ENCODE measurements at places on chromosomes 3 and 15. TPM values are rescaled to one million over a fixed set of nuclear protein-coding genes. Genes with fewer than 3 reads are reported as not detected.
A peak's percentile ranks its signal among the peaks of the same experiment; 100 is the strongest.

GRCh38 chr3:48065035-48065434 is 48.8 kb upstream of the MAP4 start:
- DNase-seq = no peak

DNA sequence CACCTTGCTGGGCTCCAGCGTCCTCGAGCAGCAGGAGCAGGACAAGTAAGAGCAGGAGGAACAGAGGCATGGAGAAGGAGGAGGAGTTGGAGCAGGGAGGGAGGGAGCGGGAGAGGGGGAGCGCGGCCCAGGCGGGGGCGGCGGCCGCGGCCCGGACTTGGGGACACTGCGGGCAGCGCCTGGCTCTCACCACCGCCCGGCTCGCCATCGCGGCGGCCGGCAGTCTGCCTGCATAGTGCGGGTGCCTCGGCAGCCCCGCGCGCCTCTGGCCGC is 440 bp downstream of the DCBLD2 start:
- peak; percentile 63 for DNase-seq

DNA sequence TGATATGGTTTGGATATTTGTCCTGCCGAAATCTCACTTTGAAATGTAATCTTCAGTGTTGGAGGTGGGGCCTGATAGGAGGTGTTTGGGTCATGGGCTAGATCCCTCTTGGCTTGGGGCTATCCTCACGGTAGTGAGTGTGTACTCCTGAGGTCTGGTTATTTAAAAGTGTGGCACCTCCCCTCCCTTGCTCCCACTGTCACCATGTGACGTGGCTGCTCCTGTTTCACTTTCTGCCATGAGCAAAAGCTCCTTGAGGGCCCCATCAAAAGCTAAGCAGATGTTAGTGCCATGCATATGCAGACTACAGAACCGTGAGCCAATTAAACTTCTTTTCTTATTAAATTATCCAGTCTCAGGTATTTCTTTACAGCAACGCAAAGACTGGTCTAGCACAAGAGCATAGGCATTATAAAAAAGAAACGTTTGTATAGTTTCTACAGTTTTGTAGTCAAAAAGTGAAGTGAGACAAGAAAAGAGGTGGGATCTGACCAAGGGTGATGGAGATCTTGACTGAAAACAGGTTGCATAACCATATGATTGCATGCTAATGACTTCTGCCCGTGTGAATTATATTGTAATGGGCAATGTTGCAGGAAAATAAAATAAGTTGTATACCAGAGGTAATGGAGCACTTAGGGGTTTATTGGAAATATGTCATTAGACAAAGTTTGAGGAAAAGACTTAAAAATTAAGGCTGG is 28.5 kb upstream of the CLASP2 start:
- no peak for DNase-seq

GRCh38 chr15:42808913-42809312 is 72.0 kb upstream of the CDAN1 start:
- no peak for DNase-seq

DNA sequence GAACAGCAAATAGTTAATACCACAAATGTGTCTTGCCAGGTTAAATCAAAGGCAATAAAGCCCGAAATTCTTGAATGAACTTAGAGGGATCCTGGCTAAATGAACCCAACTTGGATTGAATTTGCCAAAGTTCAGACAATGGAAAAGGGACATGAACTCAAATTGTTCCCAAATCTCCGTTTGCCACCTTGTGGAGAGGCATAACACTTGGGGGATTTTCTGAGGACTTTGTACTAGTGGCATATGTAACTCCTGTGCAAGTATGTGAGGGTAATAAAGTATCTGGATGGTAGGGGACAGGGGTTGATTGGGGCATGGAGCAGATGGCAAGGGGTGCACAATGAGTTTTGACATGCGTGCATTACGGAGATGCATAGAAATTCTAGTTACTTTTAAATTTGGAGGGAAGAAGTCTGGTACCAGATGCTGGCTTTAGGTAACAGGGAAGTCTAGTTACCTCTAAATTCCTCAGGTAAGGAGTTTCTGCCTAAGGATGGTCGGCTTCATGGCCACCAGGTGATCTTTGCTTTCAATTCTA is 1.2 kb upstream of the TCAIM start:
- DNase-seq = peak; percentile 4

- DNase-seq = peak; percentile 71
Observed at GRCh38 chr15:68187559-68187958, 17.6 kb downstream of the CALML4 start.

- no peak for DNase-seq
Observed at GRCh38 chr15:75989045-75989444, 23.2 kb downstream of the NRG4 start.

- peak; percentile 6 for DNase-seq
Observed at GRCh38 chr15:49380912-49381311, 42.1 kb upstream of the FGF7 start.

- no peak for DNase-seq
Observed at GRCh38 chr15:52291204-52291603, 4.4 kb downstream of the MYO5C start.

DNA sequence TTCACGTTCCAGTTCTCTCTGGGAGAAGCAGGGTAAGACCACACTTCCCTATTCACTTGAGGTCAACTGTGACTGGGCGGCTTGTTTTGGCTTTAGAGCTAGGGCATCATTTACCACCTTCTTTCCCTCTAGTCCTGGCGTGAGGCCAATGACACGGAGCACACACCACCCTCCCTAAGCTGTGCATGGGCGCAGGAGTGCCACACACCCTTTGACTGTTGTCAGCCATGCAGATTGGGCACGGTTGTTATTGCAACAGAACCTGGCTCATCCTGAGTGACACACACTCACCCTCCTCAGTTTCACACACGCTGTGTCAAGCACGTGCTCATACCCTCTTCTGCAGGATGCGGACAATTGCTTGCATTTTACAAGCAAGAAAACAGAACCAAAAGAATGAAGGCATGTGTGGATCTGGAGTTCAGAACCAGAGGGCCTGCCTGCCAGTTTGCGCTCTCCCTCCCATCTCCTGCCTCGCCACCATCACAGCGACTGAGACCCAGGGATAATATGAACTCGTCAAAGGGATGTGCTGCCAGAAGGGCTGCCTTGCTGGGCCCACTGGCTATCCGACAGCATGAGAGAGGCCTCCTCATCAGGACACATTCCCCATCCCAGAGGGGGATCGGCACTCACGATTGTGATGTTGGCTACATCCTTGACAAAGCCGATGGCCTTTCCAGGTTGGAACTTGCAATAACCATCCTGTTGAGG is 17.6 kb downstream of the CTSH start:
- no peak for DNase-seq

- DNase-seq = no peak
Observed at GRCh38 chr3:30944124-30944523, 49.7 kb upstream of the GADL1 start.

GRCh38 chr3:88211096-88211890 is 61.5 kb downstream of the C3orf38 start:
- DNase-seq = no peak

GRCh38 chr3:53379898-53380297 is 32.6 kb upstream of the DCP1A start:
- no peak for DNase-seq

- DNase-seq = peak; percentile 36
Observed at GRCh38 chr3:101203411-101203810, 117.0 kb downstream of the IMPG2 start.

DNA sequence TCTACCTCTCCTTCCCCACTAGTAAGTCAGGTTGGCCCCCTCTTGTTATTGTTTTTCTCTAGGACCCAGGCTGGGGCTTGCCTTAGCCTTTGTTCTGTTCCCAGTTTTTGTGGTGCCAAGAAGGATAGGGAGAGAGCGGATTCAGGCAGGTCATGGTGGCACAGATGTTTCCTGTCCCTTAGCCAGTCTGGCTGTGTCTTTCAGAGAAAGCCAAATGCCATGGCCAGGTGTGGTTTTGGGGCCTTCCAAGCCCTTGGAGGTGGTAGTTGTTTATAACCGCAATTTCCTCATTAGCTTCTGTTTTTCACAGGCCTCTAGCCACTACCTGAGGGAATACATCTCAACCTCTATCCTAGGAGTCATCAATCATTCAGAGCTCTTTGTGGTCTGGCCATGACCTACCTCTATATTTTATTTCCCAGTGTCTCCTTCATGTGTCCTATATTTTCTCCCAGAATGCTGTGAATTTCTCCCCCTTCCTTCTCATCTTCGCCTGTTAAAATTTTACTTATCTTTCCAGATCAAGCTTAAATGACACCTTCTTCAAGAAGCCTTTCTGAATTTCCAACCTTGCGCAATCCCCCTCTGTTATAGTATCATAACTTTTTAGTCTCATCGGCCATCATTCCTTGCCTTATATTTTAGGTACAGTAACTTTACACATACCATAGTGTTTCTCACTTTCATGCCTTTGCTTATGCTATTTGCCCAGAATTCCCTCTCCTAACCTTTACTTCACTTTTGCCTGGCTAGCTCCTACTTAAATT is 38.2 kb downstream of the TIMP4 start:
- DNase-seq = no peak

TNIK gene
- 0.45 TPM for total RNA-seq

FSIP1 gene
- total RNA-seq = 0.38 TPM

GPR149 gene
- not detected for total RNA-seq

FOXB1 gene
- not detected for total RNA-seq

CFAP161 gene
- 1.2 TPM for total RNA-seq

KNG1 gene
- not detected for total RNA-seq

BNC1 gene
- 13.8 TPM for total RNA-seq

CD200R1 gene
- not detected for total RNA-seq

SAMMSON gene
- total RNA-seq = not detected

ACKR2 gene
- 0.11 TPM for total RNA-seq

MAPK6 gene
- total RNA-seq = 67.1 TPM

STAC gene
- total RNA-seq = 0.52 TPM
